Right cardiac atrium (tissue), 5 donors: ENCODE measurements at places on chromosomes 3 and 15.

- DNase-seq = no peak
Measured at GRCh38 chr3:13544951-13545651, 3.8 kb upstream of the FBLN2 start.

DNA sequence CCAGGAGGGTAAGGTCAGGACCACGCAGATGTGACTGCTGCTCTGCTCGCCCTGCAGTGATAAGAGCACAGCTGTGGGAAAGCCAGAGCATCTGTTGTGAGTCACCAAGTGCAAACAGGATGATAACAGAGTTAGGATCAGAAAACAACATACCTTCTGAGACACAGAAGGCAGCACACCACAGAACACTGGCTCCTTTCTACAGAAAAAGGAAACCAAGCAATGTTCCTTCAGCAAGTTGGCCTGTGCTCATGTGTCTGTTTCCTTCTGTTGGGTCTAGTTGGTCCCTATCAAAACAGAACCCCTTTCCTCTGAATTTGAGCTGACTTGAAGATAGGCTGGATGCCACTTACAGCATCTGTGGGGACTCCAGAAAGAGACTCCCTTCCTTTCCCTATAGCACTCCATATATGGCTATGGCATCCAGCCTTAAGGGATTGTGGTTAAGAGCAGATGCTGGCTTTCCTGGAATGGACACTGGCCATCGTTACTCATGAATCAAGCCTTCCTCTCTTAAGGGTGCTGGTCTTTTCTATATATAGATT lies 440.7 kb upstream of the THBS1 start:
- no peak for DNase-seq

GRCh38 chr3:123377243-123377740 lies 71.6 kb downstream of the ADCY5 start:
- no peak for DNase-seq

DNA sequence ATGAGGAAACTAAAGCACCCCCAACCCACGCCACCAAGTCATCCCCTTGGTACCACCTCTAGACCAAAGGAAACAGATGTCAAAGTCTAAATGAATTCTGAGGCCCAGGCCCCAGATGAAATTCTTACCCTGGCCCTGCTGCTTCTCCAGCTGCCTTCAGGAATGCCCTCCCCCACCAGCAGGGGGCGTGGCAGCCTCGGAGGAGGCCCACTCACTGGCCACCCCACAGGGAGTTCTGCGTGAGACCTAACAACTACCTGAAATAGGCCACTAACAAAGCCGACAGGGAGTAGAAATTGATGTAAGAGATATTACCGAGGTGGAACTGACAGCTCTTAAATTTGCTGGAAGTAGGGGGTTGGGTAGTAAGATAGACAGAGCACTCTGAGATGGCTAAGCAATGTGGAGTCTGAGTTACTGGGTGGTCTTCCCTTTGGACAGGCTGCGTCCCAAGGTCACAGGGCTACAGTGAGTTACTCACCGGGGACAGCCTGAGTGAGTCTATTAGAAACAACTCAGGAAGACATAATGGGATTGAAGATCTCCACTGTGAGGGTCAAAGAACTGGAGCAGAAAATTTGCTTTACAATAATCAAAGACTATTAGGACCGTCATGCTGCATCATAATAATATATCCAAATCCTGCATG lies 240.7 kb downstream of the SHOX2 start:
- DNase-seq = peak; percentile 25

- no peak for DNase-seq
Measured at GRCh38 chr15:35827141-35827540, 281.2 kb upstream of the DPH6 start.

- DNase-seq = no peak
Measured at GRCh38 chr15:46853600-46853999, 863.7 kb upstream of the SEMA6D start.

- no peak for DNase-seq
Measured at GRCh38 chr15:97446138-97446537, 514.4 kb upstream of the ARRDC4 start.

DNA sequence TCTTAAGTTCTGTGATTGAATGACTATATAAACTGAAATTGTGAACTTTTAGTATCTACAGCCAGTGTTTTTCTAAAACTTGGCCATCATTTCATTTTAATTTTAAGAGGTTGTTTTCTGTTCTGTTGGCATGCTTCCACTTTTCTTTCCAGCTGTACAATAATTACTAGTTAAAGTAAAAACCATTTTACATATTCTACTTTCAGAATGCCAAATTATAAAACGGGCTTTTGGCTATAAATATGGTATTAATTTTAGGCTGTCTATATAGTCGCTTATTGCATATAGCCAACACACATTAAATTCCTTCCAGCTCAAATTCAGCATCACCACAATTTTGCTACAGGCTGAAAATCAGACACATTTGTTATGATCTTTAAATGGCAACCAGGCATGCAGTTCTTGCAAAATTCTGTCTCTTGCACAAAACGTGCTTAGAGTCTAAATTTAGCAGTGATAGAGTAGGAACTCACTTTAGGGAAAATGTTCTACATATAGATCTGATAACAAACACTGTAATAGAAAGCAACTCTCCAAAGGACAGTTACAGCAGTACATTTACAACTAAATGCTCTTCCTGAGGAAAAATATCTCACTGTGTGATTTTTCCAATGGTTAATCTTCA lies 81.1 kb downstream of the BTD start:
- no peak for DNase-seq

DNA sequence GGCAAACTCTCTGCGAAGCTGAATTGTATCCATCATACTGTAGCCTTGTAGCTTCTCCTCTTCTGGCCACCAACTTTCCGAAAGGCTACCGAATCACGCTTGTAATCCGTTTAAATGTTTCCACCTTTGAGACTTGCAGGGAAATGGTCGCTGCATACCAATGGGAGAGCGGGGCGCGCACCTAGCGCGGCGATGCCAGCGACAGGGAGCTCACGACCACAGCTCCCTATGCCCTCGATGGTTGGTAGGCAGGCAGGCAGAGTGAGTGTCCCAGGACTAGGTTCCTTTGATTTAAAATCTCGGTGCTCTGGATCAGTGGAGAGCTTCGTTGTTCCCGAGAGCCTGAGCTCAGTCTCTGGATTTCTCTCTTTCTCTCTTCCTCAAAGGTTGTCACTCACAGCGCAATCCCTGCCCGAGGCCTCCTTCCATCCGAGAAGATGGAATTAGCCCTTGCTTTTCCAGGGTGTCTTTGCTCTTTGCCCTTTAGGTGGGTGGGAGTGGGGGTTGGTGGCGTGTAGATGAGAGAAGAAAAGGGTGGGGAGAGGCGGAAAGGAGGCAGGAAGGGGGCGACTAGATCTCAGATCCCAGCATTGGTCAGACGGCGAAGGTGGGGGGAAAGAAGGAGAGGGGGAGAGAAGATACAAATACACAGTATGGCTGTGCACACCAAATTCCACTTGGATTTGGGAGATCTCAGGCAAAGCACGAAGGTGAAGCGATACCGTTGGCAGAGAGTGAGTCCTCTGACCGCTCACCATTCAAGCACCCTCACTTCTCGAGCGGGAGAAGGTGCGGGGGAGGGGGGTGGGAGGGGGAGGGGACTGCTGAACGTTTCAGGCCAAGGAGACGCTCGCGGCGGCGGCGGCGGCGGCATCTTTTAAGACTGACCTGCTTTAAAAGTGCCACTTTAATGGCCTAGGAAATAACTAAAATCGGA lies at the start of gene SLITRK3:
SLITRK3 (minus strand) TSS at position 745 of the 937 bp plus-strand sequence. CDS start 5,554 bp downstream, outside the sequence.
- DNase-seq = no peak

GRCh38 chr3:190516416-190516815 lies 2.5 kb downstream of the IL1RAP start:
- no peak for DNase-seq

DNA sequence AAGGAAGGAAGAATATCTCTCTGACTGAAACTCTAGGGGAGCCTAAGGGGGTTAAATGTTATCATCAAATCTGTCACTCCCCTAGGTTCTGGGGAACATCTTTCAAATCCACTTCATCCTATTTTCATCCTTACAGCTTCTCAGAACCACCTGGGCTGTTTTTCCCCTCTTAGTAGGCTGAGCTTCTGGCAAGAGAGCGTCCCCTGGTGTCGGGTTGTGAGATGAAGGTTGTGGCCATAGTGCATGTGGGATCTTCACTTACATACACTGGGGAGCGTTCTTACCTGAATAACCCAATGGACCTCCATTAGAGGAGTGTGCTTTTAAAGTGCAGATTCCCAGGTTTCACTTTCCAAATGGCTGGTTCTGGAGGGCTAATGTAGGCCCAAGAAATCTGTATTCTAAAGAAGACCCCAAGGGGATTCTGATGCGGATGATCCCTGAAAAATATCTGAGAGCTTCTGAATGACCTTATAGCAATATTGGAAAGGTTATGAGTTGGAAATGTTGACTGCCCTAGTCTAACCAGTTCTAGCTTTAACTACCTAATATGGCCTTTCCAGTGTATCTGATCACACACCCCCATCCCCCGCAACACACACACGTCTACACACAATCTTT lies 663.7 kb downstream of the AGBL1 start:
- DNase-seq = peak; percentile 29

DNA sequence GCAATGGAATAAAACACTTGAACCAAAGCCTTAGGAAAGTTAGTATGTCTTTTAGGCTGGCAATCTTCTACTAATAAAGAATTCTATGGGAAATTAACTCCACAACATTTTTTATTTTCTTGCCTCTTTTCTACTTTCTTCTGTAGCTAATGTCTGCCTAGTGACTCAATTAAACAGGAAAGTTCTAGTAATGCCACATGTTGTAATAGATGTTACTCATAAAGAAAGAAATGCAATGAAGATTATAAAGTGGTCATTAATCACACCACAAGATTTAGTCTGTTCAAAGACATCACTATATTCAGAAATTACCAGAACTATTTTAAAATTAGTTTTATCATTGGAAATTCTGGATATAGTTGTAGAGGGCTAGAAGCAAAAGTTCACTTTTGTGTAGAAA lies 329.7 kb downstream of the SI start:
- DNase-seq = no peak

DNA sequence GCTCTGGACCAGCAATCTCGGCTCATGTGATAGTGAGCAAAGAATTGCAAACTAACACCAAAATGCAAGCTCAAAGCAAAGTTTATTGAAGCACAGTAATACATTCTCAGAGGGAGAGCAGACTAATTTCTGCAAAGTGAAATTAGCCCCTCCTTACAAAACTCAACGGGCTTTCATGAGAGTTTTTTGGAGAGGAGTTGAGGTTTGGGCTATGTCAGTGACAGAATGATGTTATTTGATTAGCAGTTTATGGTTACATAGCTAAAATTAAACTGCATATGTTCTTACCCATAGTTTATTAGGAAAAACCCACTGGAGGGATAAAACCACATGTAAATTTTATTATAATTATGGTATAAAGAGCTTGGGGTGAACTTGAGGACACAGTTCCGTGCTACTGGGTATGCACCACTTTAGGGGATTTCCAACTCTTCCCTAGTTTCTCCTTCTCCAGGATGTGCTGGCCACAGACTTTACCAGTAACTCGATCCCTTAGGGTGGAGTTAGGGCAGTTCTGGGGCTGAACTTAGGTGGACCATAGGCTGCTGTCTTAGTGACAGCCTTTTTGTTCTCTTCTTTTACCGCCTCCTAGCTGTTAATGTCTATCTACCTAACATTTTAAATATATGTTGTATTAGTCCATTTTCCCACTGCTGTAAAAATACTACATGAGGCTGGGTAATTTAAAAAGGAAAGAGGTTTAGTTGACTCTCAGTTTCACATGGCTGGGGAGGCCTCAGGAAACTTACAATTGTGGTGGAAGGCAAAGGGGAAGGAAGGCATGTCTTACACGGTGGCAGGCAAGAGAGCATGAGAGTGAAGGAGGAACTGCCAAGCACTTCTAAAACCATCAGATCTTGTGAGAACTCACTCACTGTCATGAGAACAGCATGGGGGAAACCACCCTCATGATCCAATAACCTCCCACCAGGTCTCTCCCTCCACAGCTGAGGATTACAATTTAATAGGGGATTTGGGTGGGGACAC lies 8.9 kb upstream of the AADACL2 start:
- DNase-seq = no peak

GRCh38 chr3:185292238-185292637 lies 38.4 kb upstream of the EHHADH start:
- no peak for DNase-seq

GRCh38 chr15:100218434-100218833 lies 123.3 kb downstream of the ADAMTS17 start:
- no peak for DNase-seq

DNA sequence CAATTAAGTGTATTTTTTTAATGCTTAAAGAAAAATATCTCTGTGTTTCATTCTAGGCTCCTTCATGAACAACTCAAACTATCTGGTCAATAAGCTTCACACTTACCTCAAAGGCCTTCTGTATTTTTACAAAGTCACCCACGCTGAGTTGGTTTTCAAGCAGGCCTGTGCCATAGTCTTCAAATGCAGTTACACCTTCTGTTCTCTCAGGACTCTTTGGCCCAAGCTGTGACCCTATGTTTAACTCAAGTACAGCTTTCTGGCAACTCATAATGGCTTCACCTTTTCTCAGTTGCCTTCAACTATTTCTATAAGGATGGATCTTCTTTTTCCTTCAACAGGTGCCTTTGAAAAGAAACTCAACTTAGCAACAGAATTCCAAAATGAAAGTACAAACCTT lies 587 bp downstream of the WDR49 start:
- no peak for DNase-seq

DNA sequence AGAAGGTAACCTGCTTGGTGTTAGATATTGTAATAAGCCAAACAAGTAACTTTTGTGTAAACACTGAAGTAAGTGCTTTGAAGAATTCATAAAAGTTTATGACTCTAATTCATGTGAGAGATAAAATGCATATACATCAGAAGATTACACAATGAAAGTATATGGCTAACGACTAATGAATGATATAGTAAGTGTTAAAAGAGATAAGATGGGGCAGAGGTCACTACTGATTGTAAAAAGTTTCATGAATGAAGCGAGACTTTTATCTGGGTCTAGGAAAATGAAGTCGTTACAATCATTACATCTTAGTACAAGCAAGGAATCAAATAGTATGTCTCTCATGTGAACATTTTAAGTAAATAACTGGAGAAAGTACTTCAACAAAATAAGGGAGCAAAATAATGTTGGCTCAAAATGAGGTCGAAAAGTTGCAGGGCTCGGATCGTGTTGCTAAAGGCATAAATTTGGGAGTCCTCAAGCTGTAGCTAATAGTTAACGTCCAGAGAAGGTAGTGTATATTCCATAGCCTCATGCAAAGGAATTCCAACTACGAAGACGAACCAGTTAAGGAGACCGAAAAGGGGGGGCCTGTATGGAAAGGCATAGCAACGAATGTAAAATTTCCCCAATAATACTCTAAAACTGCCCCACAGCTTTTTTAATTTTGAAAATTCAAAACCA lies 984 bp upstream of the DUT start:
- DNase-seq = no peak

- no peak for DNase-seq
Measured at GRCh38 chr15:22228101-22228762, 147.9 kb downstream of the OR4M2 start.

- no peak for DNase-seq
Measured at GRCh38 chr3:4401441-4401840, 65.6 kb downstream of the SUMF1 start.

DNA sequence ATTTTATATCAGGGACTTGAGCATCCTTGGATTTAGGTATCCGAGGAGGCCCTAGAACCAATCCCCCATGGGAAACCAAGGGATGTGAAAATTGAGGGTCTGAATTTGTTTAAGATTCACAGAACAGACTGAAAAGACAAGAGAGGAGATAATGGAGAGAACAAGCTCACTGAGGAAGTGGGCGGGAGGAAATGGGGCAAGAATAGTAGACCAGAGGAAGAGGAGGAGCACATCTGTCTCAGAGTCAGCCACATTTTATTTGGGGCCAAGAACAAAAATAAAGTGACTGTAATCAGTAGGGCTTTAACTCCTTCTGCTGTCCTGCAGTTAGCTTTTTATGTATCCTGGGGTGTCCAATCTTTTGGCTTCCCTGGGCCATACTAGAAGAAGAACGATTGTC lies 63.8 kb downstream of the BLM start:
- DNase-seq = no peak
